ENCODE measurements at places on chromosomes 3 and 15.

- no peak for DNase-seq
These were observed 146.6 kb downstream of the SERPINI1 start for GRCh38 chr3:167882057-167882667.

DNA sequence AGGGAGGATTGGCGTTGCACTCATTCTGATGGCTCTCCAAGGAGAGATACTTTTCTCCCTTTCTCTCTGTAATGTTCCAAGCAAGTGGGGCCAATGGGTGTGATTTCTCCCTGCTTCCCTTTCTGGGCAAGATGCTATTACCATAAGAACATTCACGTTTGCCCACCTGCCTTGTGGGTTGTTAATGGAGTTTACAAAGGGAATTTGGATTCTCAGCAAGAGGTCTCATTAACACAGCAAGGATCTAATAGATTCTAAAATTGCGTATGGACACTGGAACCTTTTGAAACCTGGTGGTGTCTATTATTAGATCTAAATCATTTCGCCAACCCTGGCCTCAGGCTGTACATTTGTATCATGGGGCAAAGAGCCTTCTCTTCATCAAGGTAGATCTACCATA, 74.1 kb downstream of the SLCO3A1 start:
- DNase-seq: no peak

GRCh38 chr3:42844815-42845214, 30.9 kb downstream of the CYP8B1 start:
- DNase-seq: no peak

- DNase-seq: no peak
These were observed 269.4 kb upstream of the PEX5L start for GRCh38 chr3:180306155-180306554.

DNA sequence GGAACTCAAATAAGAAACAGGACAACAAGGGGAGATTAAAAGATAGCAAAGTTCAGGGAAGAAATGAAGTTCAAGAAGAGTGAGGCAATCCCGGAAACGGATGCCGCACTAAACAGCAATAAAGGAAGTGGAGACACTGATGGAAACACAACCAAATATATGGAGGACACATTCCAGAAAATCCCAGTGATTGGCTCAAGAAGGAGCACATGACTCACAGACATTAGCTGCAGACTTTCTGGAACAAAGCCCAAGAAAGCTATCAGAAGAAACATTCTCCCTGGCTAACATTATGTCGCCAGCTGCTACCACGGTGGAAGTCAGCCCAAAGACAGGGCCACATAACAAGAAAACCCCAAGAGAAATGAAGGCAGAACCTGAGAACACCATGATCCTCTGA, 18.1 kb upstream of the VGLL4 start:
- no peak for DNase-seq

GRCh38 chr15:84006421-84006820, 229.2 kb upstream of the GOLGA6L4 start:
- DNase-seq: no peak

DNA sequence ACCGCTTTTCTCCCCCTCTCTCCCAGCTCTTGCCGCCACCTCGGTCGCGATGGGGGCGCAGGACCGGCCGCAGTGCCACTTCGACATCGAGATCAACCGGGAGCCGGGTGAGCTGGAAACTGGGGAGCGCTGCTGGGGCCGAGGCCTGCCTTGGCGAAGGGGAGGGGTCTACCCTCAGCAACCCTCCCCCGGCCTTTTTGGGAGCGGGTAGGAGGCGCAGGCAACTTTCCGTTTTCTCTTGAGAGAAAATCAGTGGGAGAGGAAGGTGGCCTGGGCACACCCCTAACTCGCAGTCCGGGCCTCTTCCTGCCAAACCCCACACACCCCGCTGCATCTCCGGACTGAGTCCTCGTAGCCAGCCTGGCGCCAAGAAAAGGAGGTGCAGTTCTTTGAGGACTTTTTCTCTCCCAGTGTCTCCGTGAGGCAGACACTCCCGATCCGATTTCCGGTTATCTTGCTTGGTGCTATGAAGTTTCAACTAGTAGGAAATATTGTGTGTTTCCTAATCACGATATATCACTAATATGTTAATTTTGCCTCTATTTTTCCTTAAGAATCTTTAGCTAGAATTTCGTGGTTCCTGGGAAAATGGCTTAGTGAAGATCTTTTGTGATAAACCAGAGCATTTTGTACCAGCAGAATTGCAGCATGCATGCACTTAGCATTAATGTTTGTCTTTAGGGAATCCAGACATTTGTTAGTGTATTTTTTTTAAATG, 631 bp downstream of the NKTR start:
- DNase-seq: no peak

GRCh38 chr3:171005648-171006047, 20.9 kb downstream of the SLC2A2 start:
- no peak for DNase-seq

- no peak for DNase-seq
These were observed 6.9 kb upstream of the EIF3J start for GRCh38 chr15:44529864-44530604.

- no peak for DNase-seq
These were observed 642.0 kb upstream of the KCNMB2 start for GRCh38 chr3:177894081-177894728.

- DNase-seq: no peak
These were observed at the start of gene LRRFIP2 for GRCh38 chr3:37174532-37175126. LRRFIP2 (minus strand) TSS chr3:37174582; CDS start chr3:37148983, 25,599 bp downstream.

DNA sequence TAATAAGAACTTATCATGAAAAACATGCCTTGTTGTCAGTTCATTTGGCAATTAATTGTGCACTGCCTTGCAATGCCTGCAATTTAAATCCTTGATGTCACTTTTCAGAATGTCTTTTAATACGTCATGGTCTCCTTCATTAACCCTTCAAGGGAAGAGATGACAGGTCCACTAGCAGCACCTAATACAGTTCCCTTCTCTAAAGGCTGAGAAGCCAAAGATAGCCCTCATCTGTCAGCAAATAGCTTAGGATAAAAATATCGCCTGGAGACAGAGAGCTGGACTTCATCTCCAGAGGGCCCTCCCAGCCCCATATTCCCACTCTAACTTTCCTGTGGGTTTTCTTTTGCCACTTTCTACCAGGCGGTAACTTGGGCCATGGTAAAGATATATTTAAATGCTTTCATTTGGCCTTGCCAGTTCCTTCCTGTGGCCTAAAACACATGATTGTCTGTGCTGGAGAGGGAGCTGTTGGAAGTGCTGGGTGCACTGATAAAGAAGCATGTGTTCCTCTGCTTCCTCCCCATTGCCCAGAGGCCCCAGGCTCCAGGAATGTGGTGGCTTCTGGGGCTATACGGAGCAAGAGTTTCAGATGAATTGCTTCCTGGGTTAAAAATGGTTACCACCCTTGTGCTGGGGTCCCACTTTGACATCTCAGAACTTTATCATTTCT, 76.3 kb upstream of the UMPS start:
- no peak for DNase-seq

GRCh38 chr3:52829906-52830463, 487 bp downstream of the ITIH4 start:
- no peak for DNase-seq

Data from NCI-H187 treated with DMSO at 0.1 percent for 48 hours (cell line).